Foreskin keratinocyte (primary cell): ENCODE measurements at places on chromosomes 7 and 10. TPM values are rescaled to one million over a fixed set of nuclear protein-coding genes. Genes with fewer than 3 reads are reported as not detected.

DNA sequence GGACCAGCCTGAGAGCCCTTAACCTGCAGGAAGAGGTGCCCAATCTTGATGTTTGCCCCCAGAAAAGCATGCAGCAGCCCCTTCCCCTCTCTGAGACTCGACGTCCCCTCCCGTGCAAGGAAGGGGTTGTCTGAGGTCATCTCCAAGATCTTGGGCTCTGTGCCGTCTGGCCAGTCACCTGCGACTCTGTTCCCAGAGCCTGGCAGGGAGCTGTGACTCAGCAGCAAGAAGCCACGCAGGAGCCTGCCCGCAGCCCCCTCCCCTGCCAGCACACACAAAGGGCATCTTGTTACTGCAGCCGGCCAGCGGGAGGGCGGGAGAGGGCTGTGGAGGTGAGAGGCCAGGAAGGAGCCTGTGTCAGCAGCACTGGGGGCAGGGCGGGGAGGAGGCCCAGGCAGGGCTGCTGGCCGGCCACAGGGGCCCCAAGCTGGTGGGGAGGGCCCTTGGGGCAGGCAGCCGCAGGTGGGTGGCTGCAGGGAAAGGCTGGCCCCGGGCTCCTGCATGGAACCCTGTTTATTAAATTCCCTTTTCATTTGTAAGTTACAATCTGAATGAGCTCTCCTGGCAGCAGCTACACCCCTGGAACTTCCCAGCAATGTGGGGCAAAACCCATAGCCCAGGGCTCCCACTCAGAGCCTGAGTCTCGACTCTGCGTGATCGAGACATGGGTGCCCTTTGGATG, 103.7 kb upstream of the ZMIZ1 start:
- no peak for DNase-seq

GRCh38 chr7:130135208-130136205, 65.2 kb downstream of the KLHDC10 start:
- DNase-seq: no peak

DNA sequence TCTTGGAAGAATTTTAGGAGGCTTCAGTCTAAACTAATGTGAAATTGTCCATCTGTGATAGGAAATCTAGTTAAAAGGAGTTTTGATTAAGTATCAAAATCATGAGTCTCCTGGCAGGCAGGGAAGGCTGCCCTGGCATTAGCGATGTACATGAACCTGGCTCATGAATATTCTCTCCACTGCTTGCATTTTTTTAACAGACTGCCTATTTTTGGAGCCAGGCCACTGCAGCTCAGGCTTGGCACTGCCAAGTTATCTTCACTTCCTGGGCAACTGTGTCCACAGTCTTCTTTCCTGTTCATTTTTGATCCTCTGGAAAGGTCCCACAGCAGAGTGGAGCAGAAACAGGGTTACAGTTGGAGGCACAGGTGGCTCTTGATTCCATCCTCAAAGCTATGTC, 7.0 kb downstream of the GPR26 start:
- no peak for DNase-seq

GRCh38 chr7:91880016-91880412, 488 bp downstream of the MTERF1 start:
- no peak for DNase-seq

DNA sequence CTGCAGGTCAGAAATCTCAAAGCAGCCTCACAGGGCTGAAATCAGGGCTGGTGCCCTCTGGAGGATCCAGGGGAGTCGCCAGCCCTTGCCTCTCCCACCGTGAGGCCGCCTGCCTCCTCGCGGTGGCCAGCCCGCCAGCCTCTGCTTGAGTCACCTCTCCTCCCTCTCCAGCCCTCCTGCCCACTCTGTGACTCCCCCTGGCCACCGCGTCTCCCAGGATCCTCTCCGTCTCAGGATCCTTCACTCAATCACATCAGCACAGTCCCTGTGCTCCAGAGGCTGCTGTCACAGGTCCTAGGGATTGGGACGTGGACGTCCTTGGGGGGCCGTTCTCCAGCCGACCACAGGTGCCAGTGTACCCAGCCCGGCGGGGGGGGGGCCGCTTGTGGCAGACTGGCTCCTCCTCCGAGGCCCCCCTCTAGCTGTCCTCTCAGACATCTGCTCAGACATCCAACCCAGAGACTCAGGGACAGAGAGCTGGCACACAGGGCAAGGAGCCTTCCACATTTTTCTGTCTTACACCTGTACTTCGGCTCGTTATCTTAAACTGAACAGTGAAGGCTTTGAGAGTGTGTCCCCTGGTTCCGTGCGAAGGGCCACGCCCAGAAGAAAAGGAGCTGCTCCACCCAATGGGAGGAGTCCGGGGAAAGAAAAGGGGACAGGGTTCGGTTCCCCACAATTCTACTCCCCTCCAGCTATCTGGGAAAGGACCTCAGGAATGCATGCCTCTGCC, 9.4 kb upstream of the PPP2R2D start:
- no peak for DNase-seq

Gene CRPPA
- 0.18 and 0.23 TPM in 2 replicates for polyA plus RNA-seq
